Fibroblast of gingiva (primary cell): ENCODE measurements at places on chromosomes 2 and 18.

- no peak for DNase-seq
These were observed 327.6 kb downstream of the ZNF516 start for GRCh38 chr18:76167410-76167809.

- no peak for DNase-seq
These were observed 121.9 kb upstream of the HDAC4 start for GRCh38 chr2:239522740-239523119.

DNA sequence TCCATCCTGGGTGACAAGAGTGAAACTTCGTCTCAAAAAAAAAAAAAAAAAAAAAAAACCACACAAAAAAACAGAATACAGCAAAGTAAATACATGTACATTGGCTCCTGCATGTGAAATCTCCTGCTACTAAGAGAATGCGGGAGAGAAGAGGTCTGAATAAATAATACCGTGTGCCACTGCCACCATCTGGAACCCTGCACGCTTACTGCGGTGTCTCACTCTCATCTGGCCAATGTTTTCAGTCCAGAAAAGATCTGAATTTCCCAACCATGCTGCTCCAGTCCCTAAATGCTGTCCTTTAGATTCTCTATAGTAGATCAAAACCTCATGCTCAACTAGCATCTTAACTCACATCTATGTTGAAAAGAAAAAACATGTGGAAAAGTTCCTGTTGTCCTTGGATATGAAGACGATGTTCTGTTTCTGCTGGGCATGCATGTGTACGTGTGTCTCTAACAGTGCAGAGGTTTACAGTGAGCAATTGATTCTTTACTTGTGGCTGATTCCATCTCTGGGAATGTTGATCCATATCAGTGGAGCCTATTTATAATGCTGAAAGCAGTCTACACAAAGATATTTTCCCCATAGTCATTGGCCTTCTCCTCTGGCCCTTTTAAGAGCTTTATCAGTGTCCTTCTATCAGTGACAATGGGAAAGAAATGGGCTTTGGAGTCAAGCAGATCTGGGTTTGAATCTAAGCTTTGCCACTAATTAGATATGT, 11.9 kb downstream of the STON1 start:
- DNase-seq = peak; percentile 61

DNA sequence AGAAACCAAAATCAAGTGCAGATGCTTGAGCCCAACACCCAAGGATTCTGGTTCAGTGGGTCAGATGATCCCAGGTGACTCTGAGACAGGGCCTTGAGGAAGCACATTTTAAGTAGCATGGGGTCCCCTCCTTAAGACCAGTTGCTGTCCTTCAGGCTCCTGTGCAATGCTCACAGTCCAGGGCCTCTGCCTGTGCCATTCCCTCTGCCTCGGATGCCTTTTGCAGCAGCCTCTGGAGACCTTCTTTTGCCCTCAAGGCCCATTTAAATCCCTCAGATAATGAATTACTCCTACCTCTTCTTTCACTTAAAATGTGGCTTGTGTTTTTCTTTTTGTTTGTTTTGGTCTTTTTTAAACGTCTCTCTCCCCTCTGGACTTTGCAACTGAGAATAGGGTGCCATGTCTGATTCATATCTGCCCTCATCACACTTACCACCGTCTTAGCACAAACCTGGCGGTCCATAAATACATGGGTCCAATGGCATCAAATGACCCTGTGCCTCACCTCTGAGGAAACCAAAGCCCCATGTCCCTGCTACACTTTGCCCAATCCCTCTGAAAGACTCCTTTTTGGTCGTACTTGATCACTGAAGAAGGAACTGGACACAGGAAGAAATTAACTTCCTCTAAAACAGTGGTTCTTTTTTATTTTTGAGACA, 14.2 kb downstream of the ACTG2 start:
- DNase-seq = no peak
